Peyer's patch (tissue), 4 donors: ENCODE measurements at places on chromosomes 2 and 18. TPM values are rescaled to one million over a fixed set of nuclear protein-coding genes. Genes with fewer than 3 reads are reported as not detected.

DNA sequence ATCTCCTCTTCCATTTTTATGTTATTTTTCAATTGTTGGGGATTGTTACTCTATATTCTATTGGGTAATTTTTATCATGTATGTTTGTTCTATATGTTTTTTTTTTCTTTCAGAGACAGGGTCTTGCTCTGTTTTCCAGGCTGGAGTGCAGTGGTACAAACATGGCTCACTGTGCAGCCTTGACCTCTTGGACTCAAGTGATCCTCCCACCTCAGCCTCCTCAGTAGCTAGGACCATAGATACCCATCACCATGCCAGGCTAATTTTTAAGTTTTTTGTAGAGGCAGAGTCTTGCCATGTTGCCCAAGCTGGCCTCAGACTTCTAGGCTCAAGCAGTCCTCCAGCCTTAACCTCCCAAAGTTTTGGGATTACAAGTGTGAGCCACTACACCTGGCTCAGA is 88.7 kb downstream of the TTC27 start:
- no peak for DNase-seq

DNA sequence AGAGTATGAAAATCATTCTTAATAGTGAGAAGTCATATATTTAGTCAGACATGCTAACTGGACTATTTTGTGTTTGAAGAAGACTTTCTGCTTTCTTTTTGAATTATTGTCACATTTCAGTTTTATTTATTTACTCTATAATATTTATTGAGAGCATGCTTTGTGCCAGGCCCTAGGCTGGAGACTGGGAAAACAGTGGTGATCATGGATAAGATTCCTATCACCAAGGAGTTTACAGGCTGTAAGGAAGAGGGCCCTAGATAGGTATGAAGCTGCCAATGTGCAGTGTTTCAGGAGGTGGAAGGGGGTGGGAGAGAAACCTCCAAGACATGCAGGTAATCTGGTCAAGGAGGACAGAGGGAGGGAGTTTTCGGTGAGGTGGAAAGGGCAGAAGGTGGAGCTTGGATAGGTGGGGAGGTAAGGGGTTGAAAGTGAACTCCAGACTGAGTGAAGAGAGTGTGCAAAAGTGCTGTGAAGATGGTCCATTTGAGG is 207.5 kb downstream of the ARHGAP15 start:
- DNase-seq: no peak

GRCh38 chr2:167253025-167253424 is 364.7 kb downstream of the XIRP2 start:
- no peak for DNase-seq

GRCh38 chr2:211534632-211535031 is 978.2 kb downstream of the CPS1 start:
- DNase-seq: no peak

GRCh38 chr2:74048843-74049519 is 64.3 kb downstream of the TET3 start:
- DNase-seq: no peak

DNA sequence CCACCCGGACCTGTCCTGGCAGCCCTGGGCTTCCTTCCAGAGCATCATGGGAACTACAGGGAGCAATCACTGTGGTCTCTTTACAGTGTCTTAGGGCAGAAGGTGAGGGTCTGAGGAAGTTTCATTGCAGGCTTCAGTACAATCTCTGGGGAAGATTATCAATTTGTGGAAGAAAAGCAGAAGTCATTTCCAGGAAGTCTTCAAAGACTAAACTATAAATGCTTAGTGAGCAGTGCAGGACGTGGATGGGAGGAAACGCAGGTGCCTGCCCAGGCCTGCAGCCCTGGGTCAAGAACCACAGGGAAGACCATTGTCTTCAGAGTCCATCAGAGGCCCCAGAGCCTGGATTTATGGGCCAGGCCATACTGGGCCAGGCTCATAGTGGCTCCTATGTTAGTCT is 54.3 kb downstream of the INO80C start:
- DNase-seq: no peak

- DNase-seq: no peak
Measured at GRCh38 chr2:230925879-230926765, 1.1 kb upstream of the GPR55 start.

DNA sequence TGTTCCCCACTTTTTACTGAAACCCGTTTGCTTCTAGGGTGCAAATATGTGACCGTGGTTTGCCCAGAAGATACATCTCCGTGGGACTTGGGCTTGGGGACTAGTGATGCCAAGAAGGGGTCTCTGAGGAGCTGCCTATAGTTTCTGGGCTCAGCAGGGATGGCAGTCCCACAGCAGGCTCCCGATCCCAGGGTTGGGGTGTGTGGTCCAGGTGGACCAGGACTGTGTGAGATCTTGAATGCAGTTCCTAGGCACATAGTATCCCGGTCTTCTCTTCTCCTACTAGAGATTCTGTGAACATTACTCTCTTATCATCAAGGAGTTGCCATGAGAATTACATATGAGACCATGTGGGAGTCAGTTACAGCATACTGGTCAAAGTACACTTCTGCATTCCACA is 435.8 kb upstream of the SPRED2 start:
- DNase-seq: no peak

- DNase-seq: no peak
Measured at GRCh38 chr18:48566589-48566988, 27.8 kb downstream of the CTIF start.

DNA sequence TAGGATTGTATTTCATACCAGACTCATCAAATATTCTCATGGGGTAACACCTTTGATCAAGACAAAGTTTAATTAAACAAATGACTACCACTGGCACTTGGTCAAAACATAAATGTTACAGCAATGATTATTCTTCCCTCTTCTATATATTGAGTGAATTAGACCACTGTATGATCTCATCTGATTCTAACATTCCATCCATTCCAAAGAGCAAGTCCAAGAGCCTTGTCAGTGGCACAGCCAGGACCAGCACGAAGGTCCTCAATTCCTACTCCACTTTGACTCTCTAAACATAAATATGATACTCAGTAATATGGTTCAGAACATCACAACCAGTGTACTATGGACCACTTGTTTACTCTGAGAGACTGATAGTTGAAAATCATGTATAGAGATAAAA is 86.4 kb downstream of the AP1S3 start:
- DNase-seq: no peak

DNA sequence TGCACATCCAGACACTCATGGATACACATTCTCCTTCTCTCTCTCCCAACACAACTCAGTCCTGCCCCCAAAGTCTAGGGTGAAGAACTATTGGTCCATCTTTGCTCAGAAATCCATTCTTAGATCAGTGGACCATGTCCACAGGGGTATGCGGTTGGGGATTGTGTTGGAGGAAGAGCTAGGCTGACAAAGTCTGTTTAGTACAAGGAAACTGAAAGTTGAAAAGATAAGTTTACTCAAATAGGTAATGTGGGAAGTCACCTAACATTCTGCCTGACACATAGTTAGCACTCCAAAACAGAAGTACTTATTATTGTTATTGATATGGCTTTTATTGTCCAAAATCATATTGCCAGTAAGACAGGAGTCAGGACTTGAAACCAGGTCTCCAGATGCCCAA is 55.9 kb downstream of the ALK start:
- DNase-seq: no peak

- no peak for DNase-seq
Measured at GRCh38 chr2:127735537-127736399, 34.5 kb downstream of the SFT2D3 start.

DNA sequence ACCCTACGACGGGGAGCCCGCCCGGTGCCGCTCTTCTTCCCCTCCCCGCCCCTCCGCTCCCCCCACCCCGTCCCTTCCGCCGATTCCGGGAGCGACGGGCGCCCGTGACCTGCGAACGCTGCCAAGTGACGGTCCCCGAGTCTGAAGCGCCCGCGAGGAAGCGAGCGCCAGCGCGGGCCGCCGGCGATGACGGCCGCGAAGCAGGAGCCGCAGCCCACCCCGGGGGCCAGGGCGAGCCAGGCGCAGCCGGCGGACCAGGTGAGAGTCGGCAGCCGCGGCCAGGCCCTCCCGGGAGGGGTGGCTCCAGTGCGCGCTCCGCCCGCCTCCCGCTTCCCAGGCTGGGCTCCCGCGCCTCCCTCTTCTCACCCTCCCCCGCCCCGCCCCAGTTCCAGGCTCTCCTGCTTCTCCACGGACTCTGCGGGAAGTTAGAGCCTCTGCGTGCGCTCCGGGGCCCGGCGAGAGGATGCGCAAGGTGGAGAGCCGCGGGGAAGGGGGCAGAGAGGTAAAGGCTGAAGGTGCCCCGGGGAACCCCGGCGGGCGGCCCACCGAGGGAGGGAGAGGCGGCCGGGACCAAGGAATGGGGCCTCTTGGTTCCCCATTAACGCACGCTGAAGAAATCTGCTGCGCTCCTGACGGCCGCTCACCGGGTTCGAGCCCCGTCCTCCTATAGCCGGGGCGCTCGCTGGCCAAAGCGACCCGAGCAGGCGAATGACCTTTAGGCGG is 719.5 kb downstream of the DPP10 start:
- DNase-seq: peak; percentile 72

GRCh38 chr2:211745295-211746097 is 793.1 kb downstream of the ERBB4 start:
- DNase-seq: no peak

DNA sequence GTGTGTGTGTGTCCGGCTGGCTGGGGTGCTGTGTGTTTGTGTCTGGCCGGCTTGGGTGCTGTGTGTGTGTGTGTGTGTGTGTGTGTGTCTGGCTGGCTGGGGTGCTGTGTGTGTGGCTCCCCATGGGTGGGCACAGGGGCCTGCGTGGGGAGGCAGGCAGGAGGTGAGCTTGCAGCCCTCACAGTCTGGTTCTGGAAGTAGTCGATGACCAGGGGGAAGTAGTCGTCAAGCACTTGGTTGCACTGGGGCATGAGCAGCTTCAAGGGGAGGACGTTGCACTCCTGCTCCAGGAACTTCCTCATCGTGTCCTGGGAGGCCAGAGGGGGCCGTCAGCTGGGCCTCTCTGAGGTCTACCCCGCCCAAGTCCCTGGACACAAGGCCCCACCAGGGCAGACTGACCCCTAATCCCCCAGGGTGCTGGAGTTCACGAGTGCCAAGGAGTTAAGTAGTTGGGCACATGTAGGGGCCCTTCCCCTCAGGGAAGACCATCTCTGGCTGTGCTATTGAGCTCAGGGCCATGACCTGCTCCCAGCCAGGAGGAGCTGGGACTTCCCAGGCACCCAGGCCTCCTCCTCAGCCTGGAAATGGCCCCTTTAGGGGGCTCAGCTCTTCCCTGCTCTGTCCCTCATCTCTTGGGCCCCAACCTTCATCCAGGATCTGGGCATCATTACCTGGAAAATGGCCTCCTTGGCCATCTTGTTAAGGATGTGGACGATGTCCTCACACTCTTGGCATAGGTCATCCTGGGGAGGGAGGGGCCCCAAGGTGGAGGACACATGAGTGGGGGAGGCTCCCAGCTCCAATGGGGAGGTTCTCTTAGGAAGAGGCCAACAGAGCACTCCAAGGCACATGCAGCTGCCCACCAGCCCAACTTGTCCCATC is 1.3 kb downstream of the SFTPB start:
- peak; percentile 45 for DNase-seq

- no peak for DNase-seq
Measured at GRCh38 chr2:191682126-191682525, 4.2 kb downstream of the NABP1 start.

Gene TPGS2
- 87.9 TPM for total RNA-seq

Gene ACMSD
- total RNA-seq: not detected

Gene EPHA4
- total RNA-seq: 16.5 TPM
